ENCODE measurements at places on chromosomes 2 and 18.

- DNase-seq = no peak
These were observed 69.0 kb downstream of the BABAM2 start for GRCh38 chr2:27959496-27959895.

- DNase-seq = no peak
These were observed 101.1 kb downstream of the TRIB2 start for GRCh38 chr2:12817870-12818269.

- DNase-seq = no peak
These were observed 1058.3 kb upstream of the TMEFF2 start for GRCh38 chr2:193253014-193253530.

GRCh38 chr2:81650048-81650971 lies 1345.8 kb upstream of the LRRTM1 start:
- DNase-seq = no peak

DNA sequence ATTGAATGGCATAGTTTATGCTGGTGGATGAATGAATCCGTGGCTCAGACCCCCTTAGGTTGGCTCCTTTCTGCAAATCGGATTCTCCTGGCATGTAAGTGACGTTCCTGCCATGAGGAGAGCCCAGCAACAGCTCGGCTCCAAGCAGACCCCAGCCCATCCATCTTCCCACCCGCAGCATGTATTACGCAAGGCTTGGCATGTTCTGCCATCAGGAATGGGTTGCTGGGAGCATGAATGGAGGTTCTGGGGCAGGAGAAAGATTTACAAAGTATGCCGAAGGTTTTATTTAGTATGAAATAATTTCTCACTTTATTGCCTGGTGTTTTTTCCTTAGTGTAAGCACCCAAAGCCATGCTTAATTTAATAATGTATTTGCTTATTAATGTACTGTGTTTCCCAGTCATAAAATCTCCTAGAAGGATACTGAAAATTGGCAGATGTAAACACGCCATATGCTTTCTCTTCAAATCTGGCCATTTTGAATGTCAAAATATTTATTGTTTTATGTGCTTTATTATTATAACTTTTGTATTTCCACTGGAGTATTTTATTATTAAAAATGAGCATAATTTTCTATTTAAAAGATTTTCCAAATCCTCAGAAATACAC lies 128.5 kb downstream of the ACKR3 start:
- no peak for DNase-seq

GRCh38 chr2:134679745-134680144 lies 39.1 kb downstream of the TMEM163 start:
- DNase-seq = no peak

DNA sequence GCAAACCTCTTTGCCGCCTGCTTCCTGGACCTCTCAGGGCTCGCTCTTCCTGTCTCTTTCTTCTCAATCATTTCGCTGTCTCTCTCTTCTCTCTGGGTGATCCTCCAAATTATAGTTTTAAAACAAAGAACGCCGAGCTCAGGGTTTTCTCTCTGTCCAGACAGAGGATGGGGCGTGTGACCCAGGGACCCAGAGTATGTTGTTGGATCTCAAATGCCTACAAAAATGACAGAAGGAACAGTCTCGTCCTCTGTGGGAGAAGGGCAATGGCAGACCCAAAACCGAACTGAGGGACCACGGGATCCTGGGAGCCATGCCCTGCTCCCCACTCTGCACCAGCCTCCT lies 88.5 kb downstream of the EIPR1 start:
- no peak for DNase-seq

- no peak for DNase-seq
These were observed 36.8 kb downstream of the STON1 start for GRCh38 chr2:48566592-48567310.

- peak; percentile 31 for DNase-seq
These were observed 13.2 kb downstream of the DYSF start for GRCh38 chr2:71466301-71467179.

DNA sequence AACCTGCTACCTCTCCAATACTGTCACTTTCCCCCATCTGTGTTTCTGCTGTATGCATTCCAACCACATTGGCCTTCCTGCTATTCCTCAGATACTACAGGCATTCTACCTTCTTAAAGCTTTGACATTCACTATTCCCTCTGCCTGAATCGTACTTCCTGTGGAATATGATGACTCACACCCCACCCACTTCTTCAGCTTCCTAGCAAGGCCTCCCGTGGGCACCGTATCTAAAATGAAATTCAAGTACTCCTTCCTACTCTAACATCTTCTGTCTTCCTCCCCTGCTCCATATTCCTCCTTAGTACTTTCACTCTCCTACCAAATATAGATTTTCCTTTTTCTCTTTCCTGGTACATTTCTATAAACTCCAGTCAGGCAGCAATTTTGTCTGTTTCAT lies 710.4 kb downstream of the RNF144A start:
- DNase-seq = no peak

- DNase-seq = no peak
These were observed 31.9 kb upstream of the CDH2 start for GRCh38 chr18:28208712-28209265.

DNA sequence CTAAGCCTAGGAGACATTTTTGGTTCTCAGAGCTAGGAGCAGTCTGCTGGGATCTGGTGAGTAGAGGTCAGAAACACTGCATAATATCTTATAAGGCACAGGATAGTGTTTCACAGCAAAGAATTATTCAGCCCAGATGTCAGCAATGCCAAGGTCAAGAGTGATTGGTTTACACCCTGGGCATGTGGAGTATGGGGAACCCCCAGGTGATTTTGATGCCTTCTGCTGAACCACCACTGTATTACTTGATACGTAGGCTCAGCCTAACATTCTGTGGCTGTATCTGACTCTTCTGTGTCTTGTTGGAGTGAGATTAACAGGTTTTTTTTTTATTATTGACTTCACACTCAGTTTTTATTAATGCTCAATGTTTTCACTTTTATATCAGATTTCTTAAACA lies 6.0 kb downstream of the DDX18 start:
- DNase-seq = no peak

GRCh38 chr2:85753035-85753524 lies 711 bp upstream of the ATOH8 start:
- DNase-seq = no peak

All from GM10248 (cell line).